ENCODE measurements at places on chromosomes 7 and 10.

GRCh38 chr10:1632596-1632995 lies 104.7 kb downstream of the ADARB2 start:
- DNase-seq, result no peak

DNA sequence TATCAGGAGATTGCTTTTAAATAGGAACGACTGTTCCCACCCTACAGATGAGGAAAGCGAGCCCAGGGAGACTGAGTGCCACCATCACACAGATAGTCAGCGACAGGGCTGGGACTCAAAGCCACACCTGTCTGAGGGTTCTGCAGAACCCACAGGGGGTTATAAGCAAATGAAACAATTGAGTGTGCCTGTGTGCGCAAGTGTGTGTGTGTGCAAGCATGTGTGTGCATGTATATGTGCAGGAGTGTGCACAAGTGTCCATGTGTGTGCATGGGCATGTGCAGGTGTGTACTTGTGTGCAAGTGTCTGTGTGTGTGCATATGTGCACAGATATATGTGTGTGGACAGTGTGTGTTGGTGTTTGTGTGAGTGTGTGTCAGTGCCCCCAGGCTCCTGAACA lies 280.2 kb downstream of the GRID1 start:
- no peak for DNase-seq

GRCh38 chr10:91613411-91614187 lies 19.3 kb downstream of the PPP1R3C start:
- no peak for DNase-seq

GRCh38 chr10:35352512-35352911 lies 16.2 kb downstream of the CCNY start:
- no peak for DNase-seq

DNA sequence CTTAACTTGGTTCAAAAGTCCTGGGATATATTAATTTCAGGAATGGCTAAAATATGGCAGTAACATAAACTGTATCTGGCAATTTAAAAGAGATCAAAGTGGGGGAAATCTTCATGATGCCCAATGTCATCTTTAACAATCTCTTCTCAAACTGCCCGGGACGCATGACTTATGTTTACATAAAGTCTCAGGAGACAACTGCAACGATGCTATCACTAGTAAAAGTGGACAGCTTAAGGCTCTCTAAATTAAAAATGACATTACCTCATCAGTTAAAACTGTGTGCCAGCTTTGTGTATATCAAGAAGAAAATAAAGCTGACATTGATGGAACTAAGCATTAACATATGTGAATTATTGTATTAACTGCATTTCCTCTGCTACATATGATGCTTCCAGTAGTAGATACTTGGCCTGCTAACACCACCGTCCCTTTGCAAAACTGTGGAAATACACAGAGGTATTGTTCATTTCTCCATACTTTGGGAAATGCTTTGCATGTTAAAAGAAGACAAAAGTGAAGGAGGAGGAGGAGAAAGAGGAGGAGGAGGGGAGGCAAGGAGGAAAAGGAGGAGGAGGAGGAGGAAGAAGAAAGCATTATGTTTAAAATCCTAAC lies 62.4 kb downstream of the NRP1 start:
- DNase-seq, result no peak

GRCh38 chr10:22461891-22462290 lies 116.6 kb downstream of the SPAG6 start:
- no peak for DNase-seq

GRCh38 chr7:157009170-157009777 lies 1.2 kb downstream of the MNX1 start:
- no peak for DNase-seq

DNA sequence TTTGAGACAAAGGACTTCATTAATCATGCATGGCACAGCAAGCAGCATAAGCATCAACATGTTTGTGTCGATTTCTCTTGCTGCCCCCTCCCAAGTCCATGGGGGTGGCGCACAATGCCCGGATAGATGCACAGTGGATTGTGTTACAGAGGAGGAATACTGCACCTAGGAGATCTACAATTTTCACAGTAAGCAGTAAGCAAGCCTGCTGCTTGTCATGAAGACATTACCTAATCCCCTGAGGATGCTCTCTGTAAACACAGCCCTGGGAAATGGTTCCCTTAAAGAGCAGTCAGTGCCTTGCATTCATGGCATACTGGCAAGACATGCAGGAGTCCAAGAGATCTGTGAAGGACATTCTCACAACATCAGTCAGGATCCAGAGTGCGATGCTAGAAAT lies 137.7 kb downstream of the ETV1 start:
- no peak for DNase-seq

- DNase-seq, result no peak
Observed at GRCh38 chr7:151107882-151108281, 21.6 kb downstream of the AGAP3 start.

GRCh38 chr10:103661198-103661950 lies 167.9 kb downstream of the NEURL1 start:
- no peak for DNase-seq

DNA sequence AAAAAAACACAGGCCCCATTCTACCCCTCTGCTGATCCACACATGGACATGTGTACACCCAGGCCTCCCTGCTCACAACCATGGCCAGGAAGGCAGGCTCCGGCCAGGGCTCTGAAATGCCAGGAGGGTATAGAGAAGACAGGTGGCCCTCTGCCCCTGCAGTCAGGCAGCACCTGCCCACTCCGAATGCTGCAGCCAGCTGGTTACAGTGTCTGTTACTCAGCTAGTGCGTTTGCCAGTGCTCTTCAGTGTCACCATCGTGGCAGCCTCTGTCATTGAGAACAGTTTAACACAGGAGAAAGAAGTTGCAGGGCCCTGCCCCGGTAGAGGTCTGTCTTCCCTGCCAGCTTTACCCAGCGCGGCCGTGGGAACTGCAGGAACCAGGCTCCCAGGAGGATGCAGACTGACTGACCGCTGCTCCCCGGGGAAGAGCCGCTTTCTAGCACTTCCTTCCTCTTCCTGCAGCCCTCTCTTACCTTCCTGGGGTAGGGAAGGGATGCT lies 128.8 kb upstream of the FAM20C start:
- DNase-seq, result no peak

- DNase-seq, result no peak
Observed at GRCh38 chr7:95441042-95441823, 6.4 kb upstream of the PON2 start.

GRCh38 chr7:114703677-114704076 lies 218.2 kb upstream of the MDFIC start:
- DNase-seq, result no peak

- no peak for DNase-seq
Observed at GRCh38 chr10:35417313-35417625, 81.0 kb downstream of the CCNY start.

DNA sequence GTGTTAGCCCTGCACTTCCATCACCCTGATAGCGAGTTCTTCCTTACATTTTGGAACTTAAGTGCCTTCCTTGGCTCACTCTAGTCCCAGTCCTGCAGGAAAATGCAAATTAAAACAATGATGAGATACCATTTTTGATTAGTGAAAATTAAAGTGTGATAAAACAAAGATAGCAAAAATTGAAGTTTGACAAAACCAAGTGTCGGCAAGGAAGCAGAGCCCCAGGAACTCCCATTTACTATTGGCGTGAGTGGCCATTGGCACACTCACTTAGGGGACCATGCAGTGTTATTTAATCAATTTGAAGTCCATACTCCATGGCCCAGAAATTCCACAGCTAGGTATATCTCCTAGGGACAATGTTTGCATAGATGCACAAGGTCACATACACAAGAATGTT lies 28.4 kb downstream of the LAMB4 start:
- DNase-seq, result no peak

GRCh38 chr7:16652240-16652583 lies 6.2 kb downstream of the BZW2 start:
- no peak for DNase-seq

DNA sequence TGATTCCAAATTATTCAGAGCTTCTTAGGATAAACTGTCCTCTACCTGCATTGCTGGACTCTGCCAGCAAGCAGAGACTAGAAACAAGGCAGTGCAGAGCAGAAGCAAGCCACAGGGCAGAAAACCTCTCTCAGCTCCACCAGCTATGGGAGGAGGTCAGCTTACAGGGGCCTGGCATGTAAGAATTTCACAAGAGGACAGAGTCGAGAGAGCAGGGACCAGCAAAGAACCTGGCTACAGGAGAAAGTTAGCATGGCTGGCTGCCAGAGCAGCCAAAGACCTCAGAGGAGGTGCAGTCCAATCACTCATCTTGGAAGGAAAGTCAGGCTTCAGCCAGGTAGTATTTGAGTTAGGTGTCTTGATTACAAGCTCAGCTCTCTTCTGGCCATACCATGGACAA lies 62.9 kb downstream of the ENO4 start:
- no peak for DNase-seq

DNA sequence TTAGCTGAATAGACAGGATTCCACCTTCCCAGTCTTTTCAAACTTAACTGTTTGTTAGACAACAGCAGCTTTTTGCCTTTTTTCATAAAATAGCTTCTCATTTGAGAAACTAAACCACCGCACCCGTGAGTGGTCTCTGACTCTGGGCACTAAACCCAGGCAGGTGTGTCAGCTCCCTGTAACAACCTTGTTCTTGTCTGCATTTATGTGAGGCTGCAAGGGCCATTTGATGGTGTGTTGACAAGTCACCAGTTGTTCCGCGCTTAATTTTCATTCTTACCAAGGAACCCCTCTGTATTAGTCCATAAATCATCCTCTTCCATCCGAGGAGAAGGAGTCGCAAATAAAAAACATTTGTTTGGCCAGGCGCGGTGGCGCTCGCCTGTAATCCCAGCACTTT lies 1.5 kb downstream of the STOX1 start:
- no peak for DNase-seq

DNA sequence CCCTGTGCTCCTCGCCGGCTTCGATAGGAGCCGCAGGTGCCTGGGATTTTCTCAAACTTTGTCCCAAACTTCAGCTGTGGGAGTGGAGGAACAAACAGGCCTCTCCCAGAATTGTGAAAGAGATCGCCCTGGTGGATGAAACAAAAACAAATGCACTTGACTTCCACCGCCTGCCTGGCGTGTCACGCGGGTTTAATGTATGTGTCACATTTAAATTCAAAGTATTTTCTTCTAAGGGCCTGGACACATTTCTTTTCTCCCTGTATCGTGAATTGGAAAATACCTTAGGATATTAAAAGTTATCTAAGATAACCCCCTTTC lies 694 bp upstream of the WASL start:
- no peak for DNase-seq

DNA sequence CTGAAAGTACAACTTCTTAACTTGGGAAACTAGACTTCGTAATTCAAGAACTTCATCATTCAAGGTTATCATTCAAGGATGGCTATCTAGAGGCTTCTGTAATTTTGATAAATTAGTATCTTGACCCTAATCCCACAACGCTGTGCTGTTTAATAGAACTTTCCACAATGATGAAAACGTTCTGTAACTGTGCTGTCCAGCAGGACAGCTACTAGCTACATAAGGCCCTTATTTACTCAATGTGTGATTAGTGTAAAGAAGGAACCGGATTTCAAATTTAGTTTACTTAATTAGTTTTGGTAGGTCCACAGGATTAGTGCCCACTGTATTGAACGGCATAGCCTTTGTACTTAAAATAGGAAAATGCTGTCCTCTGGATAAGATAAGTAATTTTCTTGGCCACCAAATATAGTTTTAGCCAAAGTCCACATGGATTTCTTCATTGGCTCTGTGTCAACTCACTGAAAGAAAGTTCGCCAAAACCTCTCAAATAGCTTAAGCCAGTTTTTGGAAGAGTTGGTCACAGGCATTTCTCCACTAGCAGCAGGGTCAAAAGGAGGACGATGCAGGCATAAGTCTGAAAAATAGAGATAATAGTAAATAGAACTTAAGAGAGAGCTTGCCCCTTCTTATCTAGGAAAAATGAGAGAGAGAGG lies 17.3 kb downstream of the DGKI start:
- no peak for DNase-seq

GRCh38 chr7:40758590-40758989 lies 623.8 kb downstream of the SUGCT start:
- no peak for DNase-seq

DNA sequence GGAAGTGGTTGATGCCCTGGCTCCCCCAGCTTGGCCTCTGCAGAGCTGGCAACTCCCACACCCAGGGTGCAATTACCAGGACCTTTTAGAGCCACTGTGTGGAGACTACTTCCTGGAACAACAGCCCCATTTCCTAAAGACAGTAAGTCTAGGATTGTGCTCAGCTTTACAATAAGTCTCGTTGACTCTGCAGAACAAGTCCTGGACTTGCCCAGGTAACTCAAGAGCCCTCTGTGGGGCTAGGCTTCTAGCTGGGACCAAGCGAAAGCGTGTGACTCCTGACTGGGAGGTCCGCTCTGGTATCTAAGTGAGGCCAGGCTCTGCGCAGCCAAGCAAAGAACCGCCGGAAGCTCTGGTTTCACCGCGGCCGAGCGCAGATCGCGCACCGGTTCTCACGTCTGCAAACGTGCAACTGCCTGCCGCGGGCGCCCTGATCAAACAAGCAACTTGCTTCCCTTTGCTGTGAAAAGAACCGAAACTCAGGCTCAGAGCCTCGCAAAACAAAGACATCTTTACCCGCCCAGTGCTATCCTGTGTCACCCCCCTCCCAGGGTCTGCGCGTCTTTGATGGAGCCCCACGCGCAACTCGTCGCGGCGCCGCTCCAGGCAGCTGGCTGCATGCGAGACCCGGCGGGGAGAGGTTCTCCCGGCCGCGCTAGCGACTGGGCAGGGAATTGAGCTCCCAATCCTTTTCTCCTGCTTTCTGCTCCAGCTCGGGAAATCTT lies 4.4 kb upstream of the PDLIM1 start:
- peak; percentile 90 for DNase-seq

DNA sequence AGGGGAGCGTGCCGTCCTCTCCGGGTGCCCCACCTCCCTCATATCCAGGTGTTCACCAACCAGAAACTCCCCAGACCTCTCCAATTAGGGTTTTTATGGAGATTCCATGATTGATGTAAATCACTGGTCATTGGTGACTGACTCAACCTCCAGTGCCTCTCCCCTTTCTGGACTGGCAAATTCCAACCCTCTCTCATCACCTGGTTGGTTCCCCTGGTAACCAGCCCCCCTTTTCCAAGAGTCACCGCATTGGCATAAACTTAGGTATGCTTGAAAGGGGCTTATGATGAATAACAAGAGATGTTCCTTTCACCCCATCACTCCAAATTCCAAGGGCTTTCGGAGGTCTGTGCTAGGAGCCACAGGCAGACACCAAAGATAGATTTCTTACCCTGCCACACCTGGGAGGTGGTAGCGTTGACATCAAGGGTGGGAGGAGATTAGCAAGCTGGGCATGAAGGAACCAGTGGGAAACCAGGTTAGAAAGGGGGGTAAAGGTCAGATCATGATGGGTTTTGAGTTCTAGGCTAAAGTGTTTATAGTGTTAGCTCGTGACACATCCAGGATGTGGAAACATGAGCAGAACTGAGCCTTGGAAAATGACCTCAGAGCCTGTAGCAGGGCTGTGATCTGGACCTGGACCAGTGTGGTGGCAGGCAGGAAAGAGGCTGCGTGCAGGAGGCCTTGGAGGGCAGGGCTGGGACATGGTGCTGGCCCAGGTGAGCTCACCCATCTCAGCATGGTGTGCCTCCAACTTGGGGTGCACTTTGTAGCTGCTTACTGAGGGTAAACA lies 45.1 kb downstream of the CAMK1D start:
- DNase-seq, result no peak

DNA sequence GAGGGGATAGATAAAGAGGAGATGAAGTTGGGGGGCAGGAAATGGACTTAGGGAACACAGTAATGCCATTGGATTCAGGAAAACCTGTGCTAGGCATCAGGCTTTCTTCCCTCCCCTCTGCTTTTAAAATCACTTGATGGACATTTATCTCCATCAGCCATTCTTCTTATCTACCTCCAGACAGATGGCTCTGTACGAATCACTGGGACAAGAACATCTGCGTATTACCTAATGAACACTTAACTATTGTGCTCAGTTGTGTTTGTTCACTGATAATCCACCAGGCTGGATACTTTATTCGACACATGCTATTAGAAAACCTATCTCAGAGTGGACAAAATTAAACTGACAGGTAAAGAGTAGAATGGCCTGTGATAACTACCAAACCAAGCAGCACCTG lies 40.0 kb downstream of the TNKS2 start:
- no peak for DNase-seq

Measured in memory B cell (primary cell).